ENCODE measurements at places on chromosomes 7 and 10.
A peak's percentile ranks its signal among the peaks of the same experiment; 100 is the strongest.

DNA sequence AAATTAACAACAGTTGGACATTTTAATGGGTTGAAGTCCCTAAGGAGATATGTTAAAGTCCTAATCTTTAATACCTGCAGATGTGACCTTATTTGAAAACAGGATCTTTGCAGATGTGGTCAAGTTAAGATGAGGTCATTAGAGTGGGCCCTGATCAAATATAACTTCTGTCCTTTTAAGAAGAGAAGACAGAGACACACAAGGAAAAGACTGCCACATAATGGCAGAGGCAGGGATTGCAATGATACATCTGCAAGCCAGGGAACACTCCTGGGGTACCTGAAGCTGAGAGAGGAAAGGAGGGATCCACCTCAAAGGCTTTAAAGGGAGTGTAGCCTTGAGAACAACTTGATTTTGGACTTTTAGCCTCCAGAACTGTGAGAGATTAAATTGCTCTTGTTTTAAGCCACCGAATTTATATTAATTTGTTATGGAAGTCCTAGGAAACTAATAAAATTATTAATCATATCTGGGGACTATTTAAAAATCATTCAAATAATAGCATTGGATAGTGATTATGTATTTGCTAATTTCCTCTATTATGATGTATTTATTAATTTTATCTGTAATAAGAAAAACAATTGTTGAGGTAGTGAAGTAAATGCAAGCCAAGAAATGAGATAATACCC is 700.0 kb upstream of the PCDH15 start:
- no peak for DNase-seq

GRCh38 chr10:21532694-21533466 is 1.2 kb upstream of the MLLT10 start:
- DNase-seq = no peak

- no peak for DNase-seq
These were observed 353 bp downstream of the MOGAT3 start for GRCh38 chr7:101200504-101200861.

DNA sequence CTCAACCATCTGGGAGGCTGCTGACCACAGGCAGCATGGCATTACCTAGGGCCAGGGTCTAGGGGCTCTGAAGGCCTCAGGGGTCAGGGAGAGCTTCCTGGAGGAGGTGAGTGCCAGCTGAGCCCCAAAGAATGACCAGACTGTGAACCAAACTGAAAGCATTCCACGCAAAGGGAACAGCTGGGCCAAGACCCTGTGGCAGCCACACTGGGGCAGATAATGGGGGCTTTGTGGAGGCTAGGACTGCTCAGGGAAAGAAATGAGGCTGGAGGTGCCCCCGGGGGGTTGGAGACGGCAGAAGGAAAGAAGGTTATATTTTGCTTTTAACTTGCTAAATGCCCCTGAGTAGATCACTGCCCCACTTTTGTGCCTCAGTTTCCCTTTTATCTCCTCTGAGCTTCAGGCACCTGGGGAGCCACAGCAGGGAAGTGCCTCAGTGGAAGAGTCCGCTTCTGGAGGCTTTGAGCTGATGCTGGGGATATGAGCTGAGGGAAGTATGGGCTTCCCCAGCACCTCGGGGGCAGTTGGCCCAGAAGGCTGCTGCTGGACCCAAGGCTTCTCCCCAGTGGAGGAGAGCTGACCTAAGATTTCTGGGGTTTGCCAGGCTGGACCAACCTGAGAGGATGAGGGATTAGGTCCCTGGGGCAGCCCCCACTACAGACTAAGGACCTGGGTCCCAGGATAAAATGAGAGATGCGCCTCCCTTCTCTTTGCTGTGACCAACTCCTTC is 57.8 kb downstream of the ZMIZ1 start:
- no peak for DNase-seq

GRCh38 chr7:65381742-65382141 is 8.1 kb downstream of the ZNF92 start:
- DNase-seq = no peak

DNA sequence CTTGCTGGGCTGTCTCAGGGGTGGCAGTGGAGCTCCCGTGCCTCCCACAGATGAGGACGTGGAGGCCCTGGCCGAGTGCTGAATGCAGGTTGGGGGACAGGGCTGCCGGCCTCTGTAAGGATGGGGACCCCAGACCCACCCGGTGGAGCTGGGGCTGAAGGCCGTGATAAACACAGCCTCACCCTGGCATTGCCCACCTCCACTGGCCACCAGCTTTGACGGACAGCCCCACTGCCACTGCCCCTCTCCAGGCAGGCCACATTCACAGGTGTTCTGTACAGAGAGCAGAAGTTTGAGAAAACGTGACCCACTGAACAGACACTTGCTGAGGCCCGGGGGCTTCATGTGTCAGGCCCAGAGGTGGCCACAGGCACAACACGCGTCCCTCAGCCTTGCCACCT is 126.2 kb downstream of the LHPP start:
- no peak for DNase-seq

- peak; percentile 26 for DNase-seq
These were observed 66.8 kb downstream of the MAD1L1 start for GRCh38 chr7:2165610-2166594.

- DNase-seq = no peak
These were observed 170.1 kb downstream of the TMEM26 start for GRCh38 chr10:61283066-61283465.

GRCh38 chr7:140080919-140081318 is 18.2 kb upstream of the PARP12 start:
- no peak for DNase-seq

- no peak for DNase-seq
These were observed 234.5 kb upstream of the MEOX2 start for GRCh38 chr7:15920953-15921352.

- DNase-seq = peak; percentile 13
These were observed 757 bp downstream of the ANKIB1 start for GRCh38 chr7:92246360-92247101.

All from ovary (tissue), 10 donors.